ENCODE measurements at places on chromosomes 5 and 9.

DNA sequence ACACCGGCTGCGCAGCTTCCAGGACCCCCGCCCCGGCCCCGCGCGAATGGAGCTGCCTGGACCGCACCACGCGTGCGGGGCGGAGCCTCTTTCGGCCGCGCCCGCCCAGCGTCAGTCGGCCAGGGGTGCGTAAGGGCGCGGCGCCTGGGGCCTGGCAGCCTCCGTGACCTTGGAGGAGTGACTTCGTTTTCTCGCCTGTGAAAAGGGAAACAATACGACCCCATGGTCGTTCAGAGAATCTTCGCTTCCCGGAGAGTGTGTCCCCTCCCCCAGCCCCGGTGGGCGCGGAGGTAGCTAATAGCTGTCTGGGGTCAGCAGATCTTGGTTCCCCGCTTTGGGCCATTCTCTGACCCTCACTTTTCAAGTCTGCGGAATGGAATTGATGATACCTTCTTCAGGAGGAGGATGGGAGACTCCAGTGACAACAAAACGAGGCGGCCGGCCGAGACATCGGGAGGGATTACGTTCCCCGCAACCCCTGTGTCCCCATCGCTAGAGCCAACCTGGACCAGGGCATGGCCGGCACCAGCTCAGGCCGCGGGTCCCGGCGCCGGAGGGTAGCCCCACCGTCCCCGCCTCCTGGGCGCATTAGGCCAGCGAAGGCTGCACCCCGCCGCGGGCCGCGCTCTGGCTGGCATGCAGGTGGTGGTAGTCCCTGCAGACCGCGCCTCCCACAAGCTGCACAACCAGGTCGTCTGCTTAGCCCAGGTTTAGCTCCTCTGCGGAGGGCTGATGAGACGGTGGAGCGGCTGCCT lies 5.5 kb upstream of the CDHR2 start:
- peak; percentile 92 for DNase-seq

GRCh38 chr9:21762064-21762463 lies 40.4 kb upstream of the MTAP start:
- DNase-seq, result no peak

GRCh38 chr5:151178777-151179488 lies 21.4 kb upstream of the ANXA6 start:
- DNase-seq, result no peak

GRCh38 chr5:80866371-80866770 lies 93.8 kb upstream of the RASGRF2 start:
- peak; percentile 32 for DNase-seq

GRCh38 chr5:93164690-93165089 lies 416.3 kb downstream of the NR2F1-AS1 start:
- no peak for DNase-seq

- DNase-seq, result no peak
Observed at GRCh38 chr5:112294126-112294525, 125.0 kb downstream of the EPB41L4A start.

- DNase-seq, result no peak
Observed at GRCh38 chr9:69645488-69645887, 26.7 kb downstream of the APBA1 start.

- no peak for DNase-seq
Observed at GRCh38 chr5:34822956-34823715, 15.8 kb upstream of the TTC23L start.

- no peak for DNase-seq
Observed at GRCh38 chr9:88829276-88829675, 162.0 kb upstream of the S1PR3 start.

DNA sequence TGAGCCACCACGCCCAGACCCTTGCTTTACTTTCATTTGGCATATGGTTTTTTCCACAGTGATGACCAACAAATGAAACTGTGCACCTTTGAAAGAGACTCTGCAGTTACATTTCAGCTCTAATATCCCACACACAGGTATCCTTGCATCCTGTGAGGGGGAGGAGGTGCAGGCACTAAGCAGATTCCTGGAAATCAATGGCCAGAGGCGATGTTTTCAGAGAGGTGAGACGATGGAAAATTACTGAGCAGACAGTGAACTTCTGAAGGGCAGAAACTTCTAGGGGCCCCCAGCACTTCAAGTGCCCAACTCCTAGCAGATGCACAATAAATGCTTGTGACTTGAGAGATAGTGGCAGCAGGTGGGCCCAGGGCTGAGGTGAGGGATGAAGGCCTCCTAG lies 29.8 kb upstream of the GNE start:
- no peak for DNase-seq

- no peak for DNase-seq
Observed at GRCh38 chr9:21565155-21565554, 83.0 kb upstream of the IFNE start.

DNA sequence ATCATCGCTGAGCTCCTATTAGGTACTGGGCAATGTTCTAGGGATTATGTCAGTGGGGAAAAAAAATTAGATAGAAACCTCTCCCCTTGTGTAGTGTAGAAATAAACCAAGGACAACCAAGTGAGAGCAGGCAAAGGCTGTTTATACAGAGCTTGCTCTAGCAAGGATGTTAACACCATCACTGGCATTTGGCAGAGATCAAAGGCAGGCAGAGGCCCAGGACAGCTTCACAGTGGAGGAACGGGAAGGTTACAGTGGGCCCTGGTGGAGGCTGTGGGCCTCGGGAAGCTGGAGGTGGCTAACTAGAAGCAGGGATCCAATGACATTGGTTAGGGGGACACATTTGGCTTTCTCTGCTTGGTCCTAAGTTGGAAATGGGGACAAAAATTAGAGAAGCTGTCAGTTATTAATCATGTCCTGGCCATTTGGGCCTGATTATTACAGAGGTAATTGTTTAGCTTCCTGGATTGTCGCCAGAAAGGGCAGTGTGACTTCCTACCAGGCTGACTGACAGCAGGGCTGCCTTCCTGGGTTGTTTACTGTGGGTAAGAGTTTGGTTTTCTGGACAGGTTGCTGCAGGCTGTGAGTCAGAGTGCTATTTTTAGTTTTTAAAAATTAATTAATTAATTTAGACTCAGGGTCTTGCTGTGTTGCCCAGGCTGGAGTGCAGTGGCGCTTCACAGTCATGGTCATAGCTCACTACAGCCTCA lies 259.3 kb downstream of the ROR2 start:
- no peak for DNase-seq

GRCh38 chr9:115353681-115354080 lies 235.7 kb upstream of the TNC start:
- DNase-seq, result no peak

GRCh38 chr9:72173080-72173479 lies 23.8 kb downstream of the GDA start:
- no peak for DNase-seq

GRCh38 chr5:37533851-37534250 lies 154.7 kb downstream of the WDR70 start:
- no peak for DNase-seq

DNA sequence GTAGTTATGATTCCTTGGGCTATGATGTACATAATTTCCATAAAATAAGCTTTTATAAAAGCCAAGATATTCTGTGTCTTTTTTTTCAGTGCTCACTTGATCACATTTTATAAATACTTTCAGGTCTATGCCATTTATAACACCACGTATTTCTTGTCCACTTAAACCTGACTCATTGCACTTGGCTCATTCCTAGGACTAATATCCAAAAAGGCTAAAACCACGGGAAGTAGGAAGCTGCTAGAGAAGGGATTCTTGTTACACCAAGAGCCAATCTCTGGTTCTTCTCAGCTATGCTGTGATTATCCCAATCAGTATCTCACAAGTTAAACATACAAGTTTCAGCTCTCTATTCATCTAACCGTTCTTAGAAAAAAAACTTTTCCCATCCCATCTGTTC lies 80.4 kb upstream of the CDH6 start:
- no peak for DNase-seq

DNA sequence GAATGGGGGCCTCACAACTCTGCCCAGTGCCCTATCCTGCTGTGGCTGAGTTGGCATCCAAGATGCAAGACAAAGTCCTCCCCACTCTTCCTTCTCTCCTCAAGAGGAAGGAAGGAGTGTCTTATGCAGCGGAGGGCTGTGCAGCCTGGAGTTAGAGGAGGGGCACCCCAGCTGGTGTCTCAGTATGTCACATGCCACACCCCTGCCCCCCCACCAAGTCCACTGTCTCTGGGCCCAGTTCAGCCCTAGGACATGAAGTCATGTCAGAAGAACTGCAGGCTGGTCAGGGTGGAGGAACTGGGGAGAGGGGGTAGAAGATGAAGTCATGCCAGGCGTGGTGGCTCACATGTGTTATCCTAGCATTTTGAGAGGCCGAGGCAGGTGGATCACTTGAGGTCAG lies 28.0 kb upstream of the SLC28A3 start:
- DNase-seq, result peak; percentile 23

DNA sequence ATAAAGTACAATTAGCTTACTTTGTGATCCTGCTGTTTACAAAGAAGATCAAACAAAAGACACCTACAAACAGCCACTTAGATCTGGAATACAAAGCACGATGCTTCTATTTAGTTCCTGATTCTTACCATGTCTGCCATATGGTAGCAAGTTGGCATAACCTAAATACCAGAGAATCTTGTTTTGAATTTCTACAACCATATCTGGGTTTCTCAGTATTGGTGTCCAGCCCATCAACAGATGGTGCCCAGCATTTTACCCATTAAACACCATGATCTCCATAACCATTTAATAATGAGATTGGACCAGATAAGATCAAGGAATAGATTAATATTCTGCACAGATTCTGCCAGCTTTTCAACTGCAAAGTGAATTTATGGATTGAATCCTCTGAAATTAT lies 29.8 kb downstream of the SLC24A2 start:
- no peak for DNase-seq

DNA sequence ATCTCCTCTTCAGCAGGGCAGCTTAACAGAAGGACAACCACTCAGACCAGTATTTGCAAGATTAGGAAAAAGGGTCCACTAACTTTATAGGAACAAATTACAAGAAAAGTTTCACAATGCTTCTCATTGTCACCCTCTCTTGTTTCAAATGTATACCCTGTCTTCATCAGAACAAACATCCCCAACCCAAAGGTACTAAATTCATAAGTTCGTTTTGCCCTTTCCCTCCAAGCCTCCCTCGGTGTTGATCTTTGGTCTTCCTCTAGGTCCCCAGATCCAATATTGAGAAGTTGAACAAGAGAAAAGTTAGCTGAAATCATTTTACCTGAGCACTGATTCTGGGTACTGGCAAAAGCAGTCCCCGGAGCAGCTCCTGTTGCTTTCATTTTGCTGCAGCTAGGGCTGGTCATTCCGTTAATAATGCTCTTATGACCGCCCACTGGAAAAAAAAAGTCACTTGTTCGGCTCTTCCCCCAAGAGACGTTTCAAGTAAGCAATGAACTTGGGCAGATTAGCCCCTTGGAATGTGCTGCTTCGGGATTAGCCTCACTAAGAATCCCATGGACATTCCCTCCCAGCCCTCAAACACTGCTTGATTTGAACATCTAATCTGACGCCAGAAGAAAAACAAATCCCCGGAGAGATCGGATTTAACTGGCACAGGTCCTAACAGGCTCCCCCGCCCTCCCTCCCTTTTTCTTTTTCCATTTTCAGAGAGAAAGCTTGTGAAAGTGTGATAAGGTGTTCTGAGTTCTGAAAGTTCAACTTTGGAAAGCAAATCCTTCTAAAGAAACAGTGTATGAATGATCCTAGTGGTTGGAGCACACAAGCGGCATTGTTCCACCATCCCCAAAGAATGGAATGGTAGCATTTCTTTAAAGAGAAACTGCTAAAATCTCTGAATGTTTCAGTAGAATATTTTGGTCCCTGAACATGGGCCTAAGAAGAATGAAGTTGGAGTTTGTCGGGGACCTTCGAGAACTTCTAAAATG lies 252.5 kb downstream of the TRPM3 start:
- DNase-seq, result no peak

DNA sequence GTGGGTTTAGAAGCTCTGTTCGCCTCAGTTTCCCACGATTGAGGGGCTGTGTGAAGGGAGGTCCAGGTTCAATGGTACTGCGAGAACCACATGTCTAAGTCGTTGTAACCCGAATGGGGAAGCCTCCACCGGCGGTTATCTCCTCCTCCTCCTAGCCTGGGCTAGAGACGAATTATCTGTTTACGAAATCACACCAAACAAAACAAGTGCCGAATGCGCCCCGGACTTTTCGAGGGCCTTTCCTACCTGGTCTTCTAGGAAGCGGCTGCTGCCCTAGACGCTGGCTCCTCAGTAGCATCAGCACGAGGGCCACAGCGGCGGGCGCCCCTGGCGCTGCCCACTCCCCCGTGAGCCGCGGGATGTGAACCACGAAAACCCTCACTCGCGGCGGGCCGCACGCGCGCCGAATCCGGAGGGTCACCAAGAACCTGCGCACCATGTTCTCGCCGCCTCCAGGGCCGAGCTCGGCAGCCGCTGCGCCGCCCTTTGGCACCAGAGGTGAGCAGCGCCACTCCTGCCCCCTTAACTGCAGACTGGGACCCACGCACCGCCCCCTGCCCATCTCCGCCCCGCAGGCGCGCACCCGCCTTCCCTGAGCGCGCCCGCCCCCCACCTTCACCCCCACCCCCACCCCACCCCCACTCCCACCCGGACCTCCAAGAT lies at the start of gene CDKN2A:
Gene CDKN2A, minus strand, starts transcription at position 500 of the 663 bp plus-strand sequence.
- DNase-seq, result peak; percentile 60

- peak; percentile 30 for DNase-seq
Observed at GRCh38 chr9:6702707-6703106, 55.1 kb upstream of the KDM4C start.

DNA sequence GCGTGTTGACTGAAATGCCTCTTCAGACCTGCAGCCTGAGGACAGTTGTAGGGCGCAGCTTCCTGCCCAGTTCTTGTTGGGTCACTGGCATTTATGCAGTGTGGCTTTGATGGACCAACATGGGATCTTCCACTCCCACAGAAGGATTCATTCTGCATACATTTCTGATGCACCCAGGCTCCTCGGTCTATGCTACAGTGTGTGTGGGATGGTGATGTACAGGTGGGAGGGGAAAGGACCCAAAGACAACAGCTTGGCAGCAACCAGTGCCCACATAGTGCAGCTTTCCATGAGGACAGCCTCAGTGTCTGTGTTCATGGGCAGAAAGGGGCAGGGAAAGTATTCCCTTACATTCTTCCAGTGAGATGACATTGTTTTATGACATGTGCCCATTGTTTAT lies 237.9 kb downstream of the ARHGEF28 start:
- no peak for DNase-seq

DNA sequence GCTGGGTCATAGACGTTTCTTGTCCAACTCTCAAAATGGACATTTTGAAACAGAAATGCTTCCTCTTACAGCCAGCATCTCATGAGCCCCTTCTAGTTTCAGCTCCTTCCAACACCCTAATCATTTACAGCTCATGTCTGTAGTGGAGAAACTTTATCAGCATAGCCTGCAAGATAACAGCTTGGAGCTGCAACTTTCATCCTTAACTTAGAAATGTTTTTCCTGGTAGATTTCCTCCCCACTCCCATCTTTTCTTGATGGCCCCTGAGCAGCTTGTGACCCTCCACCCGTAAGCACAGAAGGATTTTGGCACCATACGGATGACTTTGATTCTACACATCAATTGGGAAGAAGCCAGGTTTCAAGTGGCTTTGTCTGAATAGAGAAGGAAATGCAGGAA lies 53.5 kb upstream of the TGFBR1 start:
- peak; percentile 22 for DNase-seq

DNA sequence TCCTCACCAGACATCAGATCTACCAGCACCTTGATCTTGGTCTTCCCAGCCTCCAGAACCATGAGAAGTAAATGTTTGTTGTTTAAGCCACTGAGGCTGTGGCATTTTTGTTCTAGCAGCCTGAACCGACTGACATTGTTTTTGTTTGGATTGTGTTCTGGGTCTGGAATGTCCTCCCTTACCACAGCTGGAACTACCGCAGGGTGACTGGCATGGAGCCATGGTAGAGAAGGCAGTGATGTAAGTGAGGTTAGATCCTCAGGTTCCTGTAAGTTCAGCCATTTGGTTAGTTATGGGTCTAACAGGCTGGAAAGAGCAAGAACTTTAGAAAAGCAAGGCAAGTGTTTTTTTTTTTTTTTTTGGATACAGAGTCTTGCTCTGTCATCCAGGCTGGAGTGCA lies 209.3 kb downstream of the DAB2IP start:
- no peak for DNase-seq

All from hematopoietic multipotent progenitor cell treated with erythropoietin and hydrocortisone succinate and interleukin-3 and kit ligand, for 4 days (in vitro differentiated cells).